Naive thymus-derived CD8-positive, alpha-beta T cell (primary cell): ENCODE measurements at places on chromosomes 7 and 10. TPM values are rescaled to one million over a fixed set of nuclear protein-coding genes. Genes with fewer than 3 reads are reported as not detected.

DNA sequence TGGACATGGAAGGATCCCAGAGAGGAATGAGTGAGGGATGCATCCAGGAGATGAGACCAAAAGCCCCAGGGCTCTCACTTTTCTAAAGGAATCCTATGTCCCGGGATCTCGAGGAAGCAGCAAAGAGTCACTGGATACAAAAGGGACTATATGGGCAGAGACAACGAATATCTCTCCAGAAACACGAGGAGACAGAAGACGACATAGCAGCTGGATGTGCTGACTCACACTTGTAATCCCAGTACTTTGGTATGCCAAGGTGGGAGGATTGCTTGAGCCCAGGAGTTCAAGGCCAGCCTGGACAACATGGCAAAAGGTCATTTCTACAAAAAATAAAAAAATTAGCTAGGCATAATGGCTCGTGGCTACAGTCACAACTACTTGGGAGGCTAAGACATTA lies 24.7 kb upstream of the MSMB start:
- DNase-seq: no peak

The RHOBTB1 gene
- polyA plus RNA-seq: not detected

The CTTNBP2 gene
- polyA plus RNA-seq: not detected

The EIF5AL1 gene
- polyA plus RNA-seq: 0.08 TPM

GRCh38 chr10:98472196-98472595 lies 25.5 kb upstream of the HPS1 start:
- DNase-seq: no peak

GRCh38 chr10:77160679-77161078 lies 476.9 kb downstream of the KCNMA1 start:
- DNase-seq: no peak

The HPS6 gene
- 16.8 TPM for polyA plus RNA-seq

- no peak for DNase-seq
These were observed 6.0 kb downstream of the WDR37 start for GRCh38 chr10:1061930-1062774.

The CRPPA gene
- 0.94 TPM for polyA plus RNA-seq

The PILRA gene
- 0.35 TPM for polyA plus RNA-seq

DNA sequence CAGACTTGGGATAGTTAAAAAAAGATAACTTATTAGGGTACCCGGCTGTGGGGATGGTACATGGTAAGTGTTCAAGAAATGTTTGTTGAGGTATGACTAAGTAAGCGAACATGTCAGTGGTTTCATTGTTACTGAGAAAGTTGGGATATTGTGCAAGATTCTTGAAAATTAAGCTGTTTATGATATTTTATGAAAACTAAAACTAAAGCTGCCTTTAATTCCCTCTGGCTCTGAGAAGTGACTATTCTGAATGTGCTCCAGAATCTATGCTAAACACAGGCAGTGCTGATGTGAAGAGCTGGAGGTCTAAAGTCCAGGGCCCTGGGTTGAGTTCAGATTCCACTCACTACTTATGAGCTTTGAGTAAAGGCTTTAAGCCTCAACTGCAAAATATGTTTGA lies 72.9 kb downstream of the AOAH start:
- no peak for DNase-seq

The PRPS1L1 gene
- not detected for polyA plus RNA-seq

GRCh38 chr10:93813507-93814465 lies 56.0 kb downstream of the LGI1 start:
- no peak for DNase-seq

GRCh38 chr10:44289125-44289524 lies 95.8 kb downstream of the CXCL12 start:
- no peak for DNase-seq

The C7orf57 gene
- polyA plus RNA-seq: not detected

GRCh38 chr7:138898255-138898654 lies 82.9 kb downstream of the KIAA1549 start:
- DNase-seq: no peak

- no peak for DNase-seq
These were observed 17.3 kb downstream of the VWDE start for GRCh38 chr7:12386313-12386740.

- DNase-seq: no peak
These were observed 316.1 kb downstream of the CCDC3 start for GRCh38 chr10:12685261-12686058.

DNA sequence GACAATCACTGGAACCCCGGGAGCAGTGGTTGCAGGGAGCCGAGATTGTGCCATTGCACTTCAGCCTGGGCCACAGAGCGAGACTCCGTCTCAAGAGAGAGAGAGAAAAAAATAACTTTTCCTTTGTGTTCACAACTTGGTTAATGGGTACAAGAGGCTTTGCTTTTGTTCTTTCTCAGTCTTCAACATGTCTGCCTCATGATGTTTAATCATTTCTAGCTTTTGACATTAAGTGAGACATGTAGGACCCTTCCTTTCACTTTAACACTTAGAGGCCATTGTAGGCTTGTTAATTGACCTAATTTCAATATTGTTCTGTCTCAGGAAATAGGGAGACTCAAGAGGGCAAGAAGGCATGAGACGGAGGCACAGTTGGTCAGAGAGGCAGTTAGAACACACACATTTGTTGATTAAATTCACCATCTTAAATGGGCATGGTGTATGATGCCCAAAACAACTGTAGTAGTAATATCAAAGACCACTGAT lies 9.3 kb upstream of the CRCP start:
- no peak for DNase-seq

GRCh38 chr10:50395851-50396250 lies 144.5 kb upstream of the ASAH2 start:
- DNase-seq: no peak

DNA sequence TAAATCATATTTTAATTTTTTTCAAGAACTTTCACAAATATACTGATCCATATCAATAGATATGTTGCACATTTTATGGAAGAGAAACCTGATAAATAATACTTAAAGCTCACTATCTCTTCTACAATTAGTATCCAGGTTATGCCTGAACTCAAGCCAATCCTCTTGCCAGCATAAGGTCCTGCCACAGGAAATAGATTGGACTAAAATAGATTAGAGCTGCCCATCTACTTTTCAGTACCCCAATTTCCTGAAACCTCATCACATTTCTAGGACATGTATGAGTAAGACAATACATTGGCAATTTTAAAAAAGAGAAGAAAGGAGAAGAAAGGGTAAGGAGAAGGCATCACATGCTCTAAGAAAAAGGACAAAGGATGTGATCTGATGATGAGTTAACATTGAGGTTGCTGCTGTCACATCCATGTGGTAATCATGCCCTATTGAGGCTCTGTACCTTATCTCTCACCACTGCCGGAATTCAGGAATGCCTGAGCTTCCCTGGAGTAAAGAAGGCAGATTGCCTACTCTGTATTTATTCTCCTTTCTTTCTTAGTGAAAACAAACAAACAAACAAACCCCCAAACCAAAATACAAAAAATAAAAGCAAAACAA lies 199.7 kb downstream of the ANK3 start:
- DNase-seq: no peak

GRCh38 chr10:119333146-119333792 lies 125.9 kb downstream of the GRK5 start:
- DNase-seq: no peak

GRCh38 chr7:114150689-114151088 lies 231.9 kb upstream of the PPP1R3A start:
- no peak for DNase-seq

- no peak for DNase-seq
These were observed 36.1 kb upstream of the BET1 start for GRCh38 chr7:94040254-94040653.

GRCh38 chr7:78261302-78261701 lies 462.7 kb downstream of the PHTF2 start:
- DNase-seq: no peak

- DNase-seq: no peak
These were observed 28.0 kb upstream of the RSU1 start for GRCh38 chr10:16845248-16845647.

- DNase-seq: no peak
These were observed 32.3 kb downstream of the PPIF start for GRCh38 chr10:79379512-79380124.

GRCh38 chr7:83824214-83824613 lies 175.3 kb upstream of the SEMA3E start:
- DNase-seq: no peak

- no peak for DNase-seq
These were observed 22.1 kb upstream of the OPN4 start for GRCh38 chr10:86632009-86632800.

- DNase-seq: no peak
These were observed 207.2 kb upstream of the PRSS1 start for GRCh38 chr7:142542105-142542504.

DNA sequence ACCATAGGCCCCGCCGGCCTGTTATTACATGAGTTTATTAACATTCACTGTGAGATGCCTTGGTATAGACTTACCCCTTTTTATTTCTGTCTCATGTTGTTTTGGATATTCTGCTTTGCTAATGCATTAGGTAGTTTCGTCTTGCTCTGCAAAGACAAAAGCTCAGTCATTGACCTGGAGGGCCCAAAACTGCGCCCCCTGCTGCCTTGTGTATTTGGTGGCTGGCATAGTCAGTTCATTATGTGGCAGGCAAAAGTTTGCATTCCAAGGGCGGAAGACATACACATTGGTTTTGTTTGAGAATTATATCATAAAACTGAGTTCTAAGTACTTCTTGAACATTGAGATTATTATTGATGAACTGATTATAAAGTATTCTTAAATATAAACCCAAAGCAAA lies 372.5 kb downstream of the SDK1 start:
- DNase-seq: peak; percentile 41

DNA sequence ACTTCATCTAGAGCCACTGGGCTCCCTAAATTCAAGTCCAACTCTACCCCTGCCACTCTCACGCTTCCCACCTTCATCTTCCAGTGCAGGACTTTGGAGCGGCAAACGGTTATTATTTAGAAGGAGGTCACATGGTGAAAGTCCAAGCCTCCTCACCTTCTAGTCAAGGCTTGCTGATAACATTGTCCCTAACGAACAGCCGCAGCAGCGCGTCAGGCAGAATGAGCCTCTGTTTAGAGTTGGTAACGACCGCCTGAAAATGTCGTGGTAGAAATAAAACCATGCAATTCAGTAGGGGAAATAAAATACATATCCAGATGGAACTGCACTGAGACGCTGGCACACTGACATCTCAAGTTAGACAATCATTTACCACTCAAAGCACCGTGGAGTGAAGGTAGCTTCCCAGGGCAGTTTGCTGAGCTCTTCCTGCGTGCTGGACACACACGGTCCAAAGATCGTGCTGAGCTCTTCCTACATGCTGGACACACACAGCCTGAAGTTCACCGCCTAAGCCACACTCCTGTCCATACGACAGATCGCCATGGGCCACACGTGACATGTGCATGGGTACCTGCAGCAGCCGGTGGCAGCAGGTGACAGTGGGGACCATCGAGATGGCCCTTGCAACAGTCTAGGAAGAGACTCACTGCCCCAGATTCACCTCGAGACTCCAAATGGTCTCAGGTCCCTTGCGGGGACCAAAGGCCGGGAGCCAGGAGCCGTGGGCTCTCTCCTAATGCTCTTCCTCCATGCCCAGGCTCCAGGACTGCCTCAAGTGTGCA lies 323.5 kb downstream of the PTPRN2 start:
- DNase-seq: no peak

DNA sequence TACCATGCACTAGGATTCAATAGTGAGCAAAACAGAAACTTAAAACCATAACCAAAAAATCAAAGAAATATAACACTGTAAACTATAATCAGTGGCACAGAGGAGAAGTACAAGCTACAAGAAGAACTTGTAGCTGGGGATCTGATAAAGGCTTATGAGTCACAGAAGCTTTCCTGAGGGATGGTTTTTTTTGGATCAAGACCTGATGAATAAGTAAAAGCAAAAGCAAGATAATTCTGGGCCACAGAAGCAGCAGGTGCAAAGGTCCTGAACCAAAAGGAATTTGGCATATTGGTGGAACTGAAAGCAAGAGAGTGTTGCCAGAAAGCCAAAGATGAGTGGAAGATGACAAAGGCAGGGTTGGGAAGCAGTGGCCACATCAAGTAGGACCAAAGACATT lies 37.4 kb upstream of the BET1 start:
- DNase-seq: no peak

DNA sequence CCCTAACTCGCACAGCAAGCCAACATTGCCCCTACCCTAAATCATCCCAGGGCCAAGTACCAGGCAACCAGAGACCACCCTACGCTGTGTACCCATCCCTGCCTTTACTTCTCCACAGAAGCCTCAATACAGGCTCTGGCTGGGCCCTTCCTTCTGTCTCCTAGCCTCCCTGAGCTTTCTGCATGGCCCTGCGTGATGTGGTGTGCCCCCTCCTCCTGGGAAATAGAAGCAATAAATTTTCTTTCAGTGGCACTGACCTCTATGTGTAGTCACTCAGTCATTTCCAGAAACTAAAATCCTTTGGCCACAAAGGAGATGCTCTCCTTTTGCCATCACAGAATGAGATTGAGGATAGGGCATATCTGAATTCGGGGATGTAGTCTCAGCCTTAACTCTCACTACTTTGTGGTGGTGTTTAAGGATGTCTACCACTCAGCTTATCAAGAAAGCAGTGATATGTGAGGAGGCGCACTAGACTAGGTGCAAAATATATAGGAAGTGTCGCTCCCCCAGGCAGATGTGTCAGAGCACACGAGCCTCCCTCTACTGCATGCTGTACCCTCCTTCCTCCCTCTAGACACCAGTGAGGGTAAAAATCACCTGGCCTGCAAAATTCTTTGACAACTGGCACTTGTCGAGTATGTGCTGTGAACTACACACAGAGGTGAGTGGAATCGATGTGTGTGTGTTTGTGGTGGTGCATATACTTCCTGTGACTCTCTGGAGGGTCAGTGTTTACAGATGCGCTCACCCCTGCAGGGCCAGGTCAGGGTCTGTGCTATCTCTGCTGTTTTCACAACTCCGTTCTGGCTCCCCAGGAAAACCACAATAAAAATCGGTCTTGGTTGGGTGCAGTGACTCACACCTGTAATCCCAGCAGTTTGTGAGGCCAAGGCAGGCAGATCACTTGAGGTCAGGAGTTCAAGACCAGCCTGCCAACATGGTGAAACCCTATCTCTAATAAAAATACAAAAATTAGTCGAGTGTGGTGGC lies 825.9 kb upstream of the IGFBP3 start:
- no peak for DNase-seq

- DNase-seq: no peak
These were observed 41.2 kb downstream of the PAX2 start for GRCh38 chr10:100786591-100786990.

DNA sequence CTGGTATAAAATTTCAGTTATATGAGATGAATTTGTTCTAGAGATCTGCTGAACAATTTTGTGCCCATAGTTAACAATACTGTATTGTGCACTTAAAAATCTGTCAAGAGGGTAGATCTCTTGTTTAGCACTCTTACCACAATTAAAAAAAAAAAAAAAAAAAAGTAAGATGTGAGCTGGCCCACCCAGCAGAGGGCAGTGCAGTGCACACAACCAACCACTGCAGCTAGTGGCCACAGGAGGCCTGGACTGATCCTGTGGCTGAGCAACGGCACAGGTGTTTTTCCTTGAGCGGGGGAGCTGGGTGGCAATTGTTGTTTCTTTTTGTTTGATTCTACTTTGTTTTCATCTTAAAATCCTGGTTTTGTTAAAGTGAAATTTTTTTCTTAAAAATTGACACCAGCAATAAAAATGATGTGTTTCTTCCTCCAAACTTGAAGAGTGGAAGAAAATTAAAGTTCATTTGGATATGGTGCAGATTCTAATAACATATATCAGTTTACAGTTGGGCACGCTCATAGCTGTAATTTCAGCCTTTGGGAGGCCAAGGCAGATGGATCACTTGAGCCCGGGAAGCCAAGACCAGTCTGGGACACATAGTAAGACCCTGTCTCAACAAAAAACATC lies 171.1 kb upstream of the TBX20 start:
- peak; percentile 50 for DNase-seq

The GET4 gene
- polyA plus RNA-seq: 23.6 TPM

The NPC1L1 gene
- not detected for polyA plus RNA-seq

GRCh38 chr10:98382691-98383101 lies 32.3 kb downstream of the PYROXD2 start:
- no peak for DNase-seq

The SPDYE16 gene
- not detected for polyA plus RNA-seq

The DAGLB gene
- polyA plus RNA-seq: 7.6 TPM

The SVOPL gene
- 8.2 TPM for polyA plus RNA-seq
